Caco-2 (cell line): ENCODE measurements at places on chromosomes 7 and 10. TPM values are rescaled to one million over a fixed set of nuclear protein-coding genes. Genes with fewer than 3 reads are reported as not detected.

The SEMA3D gene
- 0.61 and 0.84 TPM in 2 replicates for total RNA-seq

GRCh38 chr7:117581424-117581823, 101.6 kb downstream of the CFTR start:
- no peak for DNase-seq

DNA sequence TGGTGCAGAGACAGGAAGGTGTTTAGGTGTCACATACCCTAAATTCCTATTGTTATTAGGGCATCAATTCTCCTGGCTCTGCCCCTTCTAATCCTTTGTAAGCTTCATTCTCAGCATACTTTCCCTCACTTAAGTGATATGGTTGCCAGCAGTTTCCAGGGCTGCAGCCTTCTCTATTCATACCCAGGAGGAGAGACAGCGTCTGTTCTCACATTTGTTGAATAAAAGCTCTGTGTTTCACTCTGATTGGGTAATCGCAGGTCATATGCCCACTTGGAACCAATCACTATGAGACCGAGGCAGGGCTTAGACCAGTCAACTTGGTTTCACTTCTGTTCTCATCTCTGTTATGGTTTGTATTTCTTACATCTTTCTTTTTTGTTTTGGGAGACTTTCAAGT, 109.6 kb upstream of the MTPN start:
- peak; percentile 77 for DNase-seq

GRCh38 chr10:69327463-69328379, 49.4 kb downstream of the HK1 start:
- DNase-seq: no peak

- no peak for DNase-seq
Observed at GRCh38 chr7:106285855-106286492, 1.2 kb upstream of the NAMPT start.

The ADARB2 gene
- total RNA-seq: 0.27 and 0.42 TPM in 2 replicates

GRCh38 chr10:23345861-23346260, 1.3 kb upstream of the C10orf67 start:
- no peak for DNase-seq

GRCh38 chr7:111827863-111828504, 265.7 kb upstream of the IMMP2L start:
- no peak for DNase-seq

The BZW2 gene
- 148 TPM in 2 replicates for total RNA-seq

- DNase-seq: no peak
Observed at GRCh38 chr7:152902054-152902453, 142.5 kb downstream of the ACTR3B start.

- DNase-seq: no peak
Observed at GRCh38 chr10:130016993-130017630, 53.0 kb upstream of the EBF3 start.
